Coronary artery (tissue), 2 donors: ENCODE measurements at places on chromosomes 16 and 17.
A peak's percentile ranks its signal among the peaks of the same experiment; 100 is the strongest.

- DNase-seq: no peak
Measured at GRCh38 chr16:20628213-20628612, 52.0 kb upstream of the ACSM2B start.

GRCh38 chr16:56909527-56909979, 22.4 kb upstream of the HERPUD1 start:
- no peak for DNase-seq

- DNase-seq: no peak
Measured at GRCh38 chr16:5730783-5731182, 633.2 kb upstream of the EEF2KMT start.

DNA sequence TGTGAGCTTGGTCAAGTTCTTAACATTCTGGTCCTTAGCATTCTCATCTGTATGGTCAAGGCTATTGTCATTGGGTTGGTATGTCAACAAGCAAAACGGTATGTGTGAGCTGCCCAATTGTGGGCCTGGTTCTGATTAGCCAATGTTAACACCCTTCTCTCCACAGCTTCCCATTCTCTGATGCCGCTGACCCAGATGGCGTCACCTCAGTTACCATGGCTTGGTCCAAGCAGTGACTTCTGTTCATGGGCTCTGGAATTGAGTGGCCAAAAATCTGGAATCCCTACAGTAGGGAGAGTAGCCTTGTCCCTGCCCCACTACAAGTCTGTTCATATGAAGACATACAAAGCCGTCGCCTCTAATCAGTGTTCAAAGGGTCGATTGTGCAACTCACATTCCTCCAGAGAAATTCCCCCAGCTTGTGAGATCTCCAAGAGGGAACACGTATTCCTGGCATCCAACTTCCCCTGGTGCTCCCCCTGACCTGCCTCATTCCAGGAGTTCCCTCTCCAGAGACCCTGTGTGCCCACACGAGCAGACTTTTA, 15.8 kb downstream of the TMEM98 start:
- no peak for DNase-seq

GRCh38 chr16:9844361-9844760, 337.9 kb downstream of the GRIN2A start:
- DNase-seq: no peak

DNA sequence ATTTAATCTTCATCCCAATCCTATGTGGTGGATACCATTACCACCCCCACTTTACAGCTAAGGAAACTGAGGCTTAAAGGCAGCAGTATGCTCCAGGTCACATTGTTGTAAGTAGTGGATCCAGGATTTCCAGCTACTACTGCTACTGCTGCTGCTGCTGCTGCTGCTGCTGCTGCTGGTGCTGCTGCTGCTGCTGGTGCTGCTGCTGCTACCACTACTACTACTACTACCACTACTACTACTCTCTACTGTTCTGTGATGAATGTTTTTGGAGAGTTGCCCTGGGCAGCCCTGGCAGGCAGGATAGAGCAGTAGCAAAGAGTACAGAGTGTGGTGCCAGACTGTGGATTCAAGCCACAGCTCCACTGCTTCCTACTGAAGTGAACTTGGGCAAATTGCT, 49.3 kb upstream of the SLC12A3 start:
- no peak for DNase-seq

- no peak for DNase-seq
Measured at GRCh38 chr16:66354034-66354909, 12.2 kb upstream of the CDH5 start.

DNA sequence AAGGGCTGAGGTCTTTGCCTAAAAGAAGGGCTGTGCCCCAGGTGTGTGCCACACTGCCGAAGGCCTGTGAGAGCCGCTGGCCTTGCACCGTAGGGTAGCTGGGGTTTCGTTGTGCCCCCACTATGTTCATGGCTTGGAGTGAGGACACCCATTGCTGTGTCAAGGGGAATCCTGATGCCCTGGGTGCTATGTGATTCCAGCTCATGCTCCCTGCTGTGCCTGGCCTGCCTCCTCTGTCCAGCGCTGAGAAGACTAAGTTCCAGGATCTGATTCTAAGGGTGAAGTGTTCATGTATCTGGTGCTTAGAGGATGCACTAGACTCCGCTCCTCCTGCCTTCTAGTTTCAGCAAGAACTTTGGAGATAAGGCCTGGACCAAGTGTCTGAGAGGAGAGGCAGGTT, 47.4 kb downstream of the SREBF1 start:
- no peak for DNase-seq

- DNase-seq: peak; percentile 45
Measured at GRCh38 chr16:55048745-55049144, 118.1 kb downstream of the IRX5 start.

GRCh38 chr16:4038448-4038847, 77.8 kb downstream of the ADCY9 start:
- DNase-seq: no peak

GRCh38 chr17:64767269-64767997, 105.3 kb upstream of the SMURF2 start:
- DNase-seq: no peak

- DNase-seq: peak; percentile 95
Measured at GRCh38 chr16:84617791-84618580, at the start of gene COTL1. TSS of gene COTL1 (minus strand) at chr16:84618078. CDS start at chr16:84617914, 164 bp downstream.

- no peak for DNase-seq
Measured at GRCh38 chr17:29005936-29006511, at the start of gene SEZ6. TSS of gene SEZ6 (minus strand) at chr17:29006033. CDS start at chr17:29005869, 164 bp downstream.

GRCh38 chr16:86964796-86965241, 352.4 kb downstream of the C16orf95 start:
- no peak for DNase-seq

- no peak for DNase-seq
Measured at GRCh38 chr17:76130473-76130872, 10.6 kb downstream of the FOXJ1 start.

DNA sequence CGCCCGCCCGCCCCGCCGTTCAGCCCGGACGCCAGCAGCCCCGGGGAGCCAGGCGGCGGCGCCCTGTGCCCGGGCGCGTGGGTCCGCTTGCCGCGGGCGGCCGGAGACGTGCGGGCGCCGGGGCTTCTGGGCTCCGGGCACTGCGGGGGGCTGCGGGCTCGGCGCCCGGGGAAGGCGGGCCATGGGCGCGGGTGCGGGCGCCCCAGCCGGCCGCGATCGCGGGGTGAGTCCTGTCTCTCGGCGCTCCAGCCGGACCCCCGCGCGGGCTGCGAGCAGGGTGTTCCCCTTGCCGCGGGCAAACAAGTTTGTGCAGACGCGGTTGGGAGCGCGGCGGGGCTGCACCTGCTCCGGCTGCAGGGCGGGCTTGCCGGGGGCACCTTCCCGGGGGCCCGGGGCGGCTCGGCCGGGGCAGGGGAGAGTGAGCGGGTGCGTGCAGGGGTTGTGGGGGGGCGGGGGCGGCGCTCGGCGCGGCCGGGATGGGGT, 292 bp downstream of the WSCD1 start:
- DNase-seq: no peak

DNA sequence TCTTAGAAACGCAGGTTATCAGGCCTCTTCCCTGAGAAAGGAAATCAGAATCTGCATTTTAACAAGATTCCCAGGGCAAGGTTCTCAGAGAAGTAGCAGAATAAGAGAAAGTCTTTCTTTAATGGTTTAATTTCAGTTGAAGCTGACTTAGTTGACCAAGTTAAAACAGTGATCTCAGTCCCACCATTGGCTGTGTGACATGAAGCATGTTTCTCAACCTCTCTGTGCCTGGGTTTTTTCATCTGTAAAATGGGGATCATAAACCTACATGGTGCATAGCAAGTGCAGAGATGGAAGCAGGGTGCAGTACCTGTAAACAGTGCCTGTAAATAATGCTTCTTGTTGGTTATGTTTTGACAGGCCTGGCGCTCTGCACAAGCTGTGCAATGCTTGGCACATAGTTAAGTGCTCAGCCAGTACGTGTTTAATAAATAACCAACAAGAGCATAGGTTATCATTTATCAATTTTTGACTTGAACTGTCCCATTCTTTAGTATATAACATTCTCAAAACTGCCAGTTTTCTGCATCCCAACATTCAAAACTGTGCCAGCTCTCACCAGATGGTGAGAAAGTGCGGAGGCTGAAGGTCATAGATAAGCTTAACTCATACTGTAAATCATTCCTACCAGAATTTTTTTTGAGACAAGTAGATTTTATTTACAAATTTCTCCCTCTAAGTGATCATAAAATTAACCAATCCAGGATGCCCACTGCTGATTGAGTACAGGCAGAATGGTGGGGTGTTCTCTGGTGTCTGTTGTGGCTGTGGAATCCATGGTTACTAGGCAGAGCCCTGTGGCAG, 6.9 kb downstream of the C17orf67 start:
- no peak for DNase-seq

- no peak for DNase-seq
Measured at GRCh38 chr16:13463619-13464018, 456.3 kb upstream of the ERCC4 start.

DNA sequence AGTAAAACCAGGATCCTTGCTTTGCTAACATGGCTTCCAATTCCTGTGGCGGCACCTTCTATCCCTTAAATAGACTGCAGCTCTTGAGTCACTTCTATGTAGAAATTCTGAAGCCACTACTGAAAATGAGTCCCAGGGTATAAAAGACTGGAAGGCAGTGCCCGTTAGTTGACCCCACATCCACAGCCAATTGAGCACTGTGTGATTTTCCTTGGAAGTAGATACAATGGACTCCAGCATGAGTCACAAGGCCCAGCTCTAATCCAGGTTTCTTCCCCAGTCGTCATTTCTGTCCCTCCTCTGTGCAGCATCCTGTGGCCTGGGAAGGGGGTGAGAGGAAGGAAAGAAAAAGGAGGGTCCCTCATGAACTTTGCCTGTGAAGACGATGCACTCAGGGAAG, 69.5 kb downstream of the HLF start:
- no peak for DNase-seq

DNA sequence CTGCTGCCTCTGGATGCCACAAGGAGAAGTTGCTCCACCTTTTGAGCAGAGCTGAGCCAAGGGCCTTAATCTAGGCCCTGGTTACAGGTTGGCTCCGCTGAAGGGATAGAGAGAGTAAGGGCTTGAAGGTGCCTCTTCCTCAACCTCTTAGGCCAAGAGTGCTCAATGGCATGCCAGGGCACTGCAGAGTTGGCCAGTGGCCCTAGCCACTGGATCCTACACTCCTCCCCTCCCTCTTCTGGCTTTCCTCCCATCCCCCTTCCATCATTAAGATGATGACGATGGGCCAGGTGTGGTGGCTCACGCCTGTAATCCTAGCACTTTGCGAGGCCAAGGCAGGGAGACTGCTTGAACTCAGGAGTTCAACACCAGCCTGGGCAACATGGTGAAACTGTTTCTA, 50.5 kb downstream of the MYO18A start:
- no peak for DNase-seq

GRCh38 chr17:1709403-1709951, 700 bp downstream of the TLCD2 start:
- DNase-seq: no peak

DNA sequence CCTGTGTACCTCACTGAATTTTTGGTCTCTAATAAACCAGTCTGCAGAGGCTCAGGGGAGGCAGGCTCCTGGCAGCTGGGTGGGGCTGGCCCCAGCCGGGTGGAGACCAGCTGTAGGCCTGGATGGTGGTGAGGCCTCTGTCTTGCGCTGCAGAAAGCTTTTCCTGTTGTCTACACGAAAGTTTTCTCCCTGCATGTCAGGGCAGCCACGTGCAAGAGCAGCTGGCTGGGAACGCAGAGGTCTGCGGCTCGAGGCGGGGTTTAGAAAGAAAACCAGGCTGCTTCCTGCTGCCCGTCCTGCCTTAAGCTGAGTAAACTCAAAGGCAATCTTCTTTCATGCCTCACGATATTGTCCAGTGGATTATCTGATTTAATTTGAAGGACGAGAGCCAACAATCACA, 2.4 kb downstream of the SERPINF1 start:
- peak; percentile 86 for DNase-seq

- DNase-seq: no peak
Measured at GRCh38 chr17:8753976-8754440, 4.3 kb downstream of the SPDYE4 start.

DNA sequence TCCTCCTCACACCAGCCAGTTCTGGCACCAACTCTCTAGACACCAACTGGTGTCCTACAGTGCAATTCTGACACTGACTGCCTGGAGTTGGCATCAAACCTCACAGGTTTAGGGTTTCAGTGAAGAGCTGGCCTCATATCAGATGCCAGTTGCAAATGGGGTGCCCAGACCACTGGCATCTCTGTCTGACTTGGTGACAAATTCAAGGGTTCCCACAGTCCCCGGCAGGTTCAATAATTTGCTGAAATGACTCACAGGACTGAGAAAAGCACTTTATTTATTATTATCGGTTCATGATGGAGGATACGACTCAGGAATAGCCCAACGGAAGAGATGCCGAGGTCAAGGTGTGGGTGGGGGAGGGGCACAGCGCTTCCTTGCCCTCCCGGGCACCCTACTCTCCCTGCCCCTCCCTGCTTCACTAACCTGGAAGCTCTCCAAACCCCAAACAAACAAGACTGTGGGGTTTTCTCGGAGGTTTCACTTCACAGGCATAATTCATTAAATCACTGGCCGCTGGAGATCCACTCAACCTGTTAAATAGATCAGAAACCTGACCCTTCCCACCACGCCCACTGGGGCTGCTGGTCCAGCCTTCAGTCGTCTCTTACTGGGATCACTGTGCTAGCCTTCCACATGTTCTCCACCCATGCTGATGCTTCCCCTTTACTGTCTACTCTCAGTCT, 1.7 kb upstream of the NLRP1 start:
- no peak for DNase-seq

DNA sequence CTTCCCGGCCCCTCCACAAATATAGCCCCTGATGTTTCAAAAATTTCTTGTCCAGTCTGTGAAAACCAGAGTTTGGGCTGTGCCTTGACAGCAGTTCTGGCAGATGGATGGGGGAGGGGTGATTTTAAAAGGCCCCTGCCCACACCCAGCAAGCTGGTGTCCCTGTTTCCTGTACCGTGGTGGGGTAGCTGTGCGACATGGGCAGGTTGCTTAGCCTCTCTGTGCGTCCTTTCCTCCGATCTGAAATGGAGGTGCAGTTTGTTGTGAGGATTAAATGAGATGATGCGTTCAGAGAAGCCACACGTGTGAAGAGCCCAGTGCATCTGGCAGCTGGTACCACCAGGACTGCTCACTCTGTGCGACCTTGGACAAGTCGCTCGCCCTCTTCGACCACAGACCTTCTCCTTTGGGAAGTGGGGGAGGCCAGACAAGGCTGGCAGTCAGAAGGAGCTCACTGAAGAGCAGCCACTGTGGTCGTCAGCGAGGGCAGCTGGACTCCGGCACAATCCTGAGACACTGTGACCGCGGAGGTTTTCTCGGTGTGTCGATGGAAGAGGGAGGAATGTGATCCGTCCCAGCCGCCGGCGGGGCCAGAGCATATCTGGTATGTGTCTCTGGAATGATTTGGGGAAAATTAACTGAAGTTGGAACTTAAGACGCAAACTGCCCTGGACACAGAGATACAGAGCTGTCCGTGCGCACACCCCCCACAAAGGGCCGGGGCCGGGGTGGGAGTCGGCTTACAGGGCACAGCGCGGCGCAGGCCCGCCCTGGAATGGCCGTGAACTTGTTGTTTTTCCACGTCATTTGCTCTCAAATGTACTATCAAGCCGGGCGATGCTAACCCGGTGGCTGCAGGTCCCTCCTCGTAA, 721 bp upstream of the WFIKKN2 start:
- peak; percentile 73 for DNase-seq
